ENCODE measurements at places on chromosomes 7 and 10. TPM values are rescaled to one million over a fixed set of nuclear protein-coding genes. Genes with fewer than 3 reads are reported as not detected.

FOXI2 gene
- not detected for total RNA-seq

DNA sequence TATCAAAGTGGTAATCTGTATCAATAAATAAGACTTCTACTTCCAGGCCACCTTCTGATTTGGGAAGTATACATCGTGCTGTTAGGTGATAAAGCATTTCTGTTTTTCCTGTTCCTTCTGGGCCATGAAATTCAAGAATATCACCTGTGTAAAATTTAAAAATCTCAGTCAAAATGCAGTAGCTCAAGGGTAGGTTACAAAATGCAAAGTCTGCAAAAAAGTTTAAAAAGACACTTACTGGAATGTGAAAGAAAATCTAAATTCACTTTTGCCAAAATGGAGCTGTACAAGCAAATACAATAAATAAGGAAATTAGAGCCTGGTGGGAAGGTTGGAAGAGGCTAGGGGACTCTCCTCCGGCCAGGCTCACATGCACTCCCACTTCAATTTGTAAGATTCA is 26.7 kb downstream of the XRCC2 start:
- no peak for DNase-seq

DNA sequence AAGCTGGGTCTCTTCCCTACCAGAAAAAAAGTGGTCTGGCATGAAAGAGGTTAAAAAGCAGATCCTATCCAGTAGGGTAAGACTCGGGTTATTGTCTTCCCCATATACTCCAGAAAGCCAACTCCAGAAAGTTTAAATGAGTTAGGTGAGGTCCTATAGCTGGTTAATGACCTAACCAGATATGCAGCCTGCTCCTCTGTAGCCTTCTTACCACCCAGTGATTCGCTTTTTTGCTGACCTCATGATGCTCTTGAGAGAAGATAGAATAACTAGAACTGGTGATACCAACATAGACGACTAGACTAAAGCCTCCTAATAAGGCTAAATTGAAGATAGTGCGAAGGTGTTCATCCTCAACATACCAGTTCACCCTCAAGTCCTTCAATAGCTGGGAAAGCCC is 675 bp upstream of the GIMAP1 start:
- no peak for DNase-seq

DNA sequence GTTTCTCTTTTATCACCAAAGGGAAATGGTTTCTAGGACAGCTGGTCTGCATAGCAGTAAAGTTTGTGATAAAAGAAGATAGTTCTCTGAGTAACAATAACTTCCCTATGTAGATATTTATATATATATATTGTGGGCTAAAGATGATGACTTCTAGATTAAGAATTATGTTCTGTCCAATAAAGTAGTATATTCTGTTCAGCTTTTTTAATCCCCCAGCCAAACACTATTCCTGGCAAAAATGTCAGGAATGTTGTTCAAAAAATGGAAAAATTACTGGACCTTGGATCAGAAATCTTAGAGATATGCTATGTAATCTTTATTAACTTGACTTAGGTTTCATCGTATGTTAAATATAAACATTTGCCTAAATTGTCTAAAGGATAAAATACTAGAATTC is 136.3 kb upstream of the GNAI1 start:
- DNase-seq = no peak

DNA sequence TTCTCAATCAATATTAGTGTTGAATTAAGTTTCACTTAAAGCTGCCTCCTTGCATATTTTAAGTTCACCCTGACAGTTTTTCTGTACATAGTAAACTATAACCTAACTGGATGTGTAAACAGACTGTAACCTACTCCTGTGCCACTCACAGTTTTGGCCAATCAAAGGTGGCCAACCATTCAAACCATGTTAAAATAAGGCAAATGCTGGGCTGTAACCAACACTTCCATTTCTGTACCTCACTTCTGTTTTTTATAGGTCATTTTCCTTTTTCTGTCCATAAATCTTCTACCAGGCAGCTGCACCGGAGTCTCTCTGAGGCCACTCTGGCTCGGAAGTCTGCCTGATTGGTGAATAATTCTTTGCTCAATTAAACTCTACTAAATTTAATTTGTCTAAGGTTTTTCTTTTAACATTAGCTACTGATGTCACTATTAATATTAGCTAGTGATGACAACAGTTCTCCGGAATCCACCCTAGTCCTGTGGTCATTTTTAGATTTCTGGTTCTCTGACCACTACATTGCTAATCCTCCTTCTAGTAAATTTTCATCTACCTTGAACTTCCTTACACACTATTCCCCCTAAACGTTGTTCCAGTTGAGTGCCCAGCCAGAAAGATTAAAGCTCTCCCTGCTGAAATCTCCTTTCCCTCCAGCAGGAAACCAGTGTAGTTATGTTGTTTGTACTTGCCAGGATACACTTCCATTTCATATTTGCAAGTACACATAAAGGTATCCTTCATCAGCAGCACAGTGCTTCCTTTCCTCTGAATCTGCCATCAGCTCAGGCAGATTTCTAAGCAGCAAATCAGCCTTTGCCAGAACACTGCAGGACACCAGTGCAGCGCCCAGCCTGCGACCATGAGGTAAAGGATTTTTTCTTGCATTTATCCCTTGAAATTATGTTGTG is 18.6 kb upstream of the IFIT2 start:
- no peak for DNase-seq

GRCh38 chr7:73830681-73831583 is at the start of gene CLDN4:
TSS of gene CLDN4 (plus strand) at chr7:73830996. CDS start at chr7:73831202, 206 bp downstream.
- DNase-seq = no peak

- DNase-seq = no peak
These were observed 193.0 kb downstream of the FZD1 start for GRCh38 chr7:91457208-91457607.

ZPBP gene
- total RNA-seq = not detected

- DNase-seq = no peak
These were observed 189.4 kb upstream of the TCERG1L start for GRCh38 chr10:131500892-131501291.

GRCh38 chr7:39808796-39809481 is 141.1 kb upstream of the CDK13 start:
- DNase-seq = no peak

MICALL2 gene
- total RNA-seq = 3.5 TPM

C10orf120 gene
- total RNA-seq = not detected

PILRA gene
- 14.1 TPM for total RNA-seq

- no peak for DNase-seq
These were observed 524.1 kb upstream of the SEMA3D start for GRCh38 chr7:85710960-85711359.

GRCh38 chr7:15685358-15686294 is 857 bp downstream of the MEOX2 start:
- DNase-seq = no peak

GHRHR gene
- total RNA-seq = not detected

- no peak for DNase-seq
These were observed 51.6 kb downstream of the NUDCD3 start for GRCh38 chr7:44438816-44439215.

LIPJ gene
- not detected for total RNA-seq

DNA sequence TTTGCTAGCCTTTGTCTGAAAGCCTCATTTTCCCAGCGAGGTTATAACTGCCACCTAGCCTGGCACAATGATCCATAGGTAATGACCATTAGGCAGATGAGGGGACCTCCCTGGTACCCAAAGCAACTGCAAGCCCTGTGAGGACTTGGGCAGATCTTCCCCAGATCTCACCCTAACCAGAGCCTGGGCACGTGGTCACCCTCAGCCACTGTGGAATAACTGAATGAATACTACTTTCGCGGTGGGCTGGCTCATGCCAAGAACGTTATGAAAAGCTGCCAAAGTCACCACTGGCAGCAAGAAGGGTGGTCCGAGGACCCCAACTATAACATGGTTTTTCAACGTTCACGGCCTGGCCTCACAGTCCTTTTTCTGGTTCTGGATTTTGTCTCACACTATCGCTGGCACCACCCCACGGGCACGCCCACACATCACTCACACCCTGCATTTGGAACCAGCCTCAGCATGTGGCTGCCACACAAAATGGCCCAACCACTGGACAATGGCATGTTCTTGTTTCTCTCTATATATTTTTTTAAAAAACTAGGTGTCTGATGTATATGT is 3.4 kb downstream of the PRKAG2 start:
- no peak for DNase-seq

POM121L12 gene
- total RNA-seq = not detected

DNA sequence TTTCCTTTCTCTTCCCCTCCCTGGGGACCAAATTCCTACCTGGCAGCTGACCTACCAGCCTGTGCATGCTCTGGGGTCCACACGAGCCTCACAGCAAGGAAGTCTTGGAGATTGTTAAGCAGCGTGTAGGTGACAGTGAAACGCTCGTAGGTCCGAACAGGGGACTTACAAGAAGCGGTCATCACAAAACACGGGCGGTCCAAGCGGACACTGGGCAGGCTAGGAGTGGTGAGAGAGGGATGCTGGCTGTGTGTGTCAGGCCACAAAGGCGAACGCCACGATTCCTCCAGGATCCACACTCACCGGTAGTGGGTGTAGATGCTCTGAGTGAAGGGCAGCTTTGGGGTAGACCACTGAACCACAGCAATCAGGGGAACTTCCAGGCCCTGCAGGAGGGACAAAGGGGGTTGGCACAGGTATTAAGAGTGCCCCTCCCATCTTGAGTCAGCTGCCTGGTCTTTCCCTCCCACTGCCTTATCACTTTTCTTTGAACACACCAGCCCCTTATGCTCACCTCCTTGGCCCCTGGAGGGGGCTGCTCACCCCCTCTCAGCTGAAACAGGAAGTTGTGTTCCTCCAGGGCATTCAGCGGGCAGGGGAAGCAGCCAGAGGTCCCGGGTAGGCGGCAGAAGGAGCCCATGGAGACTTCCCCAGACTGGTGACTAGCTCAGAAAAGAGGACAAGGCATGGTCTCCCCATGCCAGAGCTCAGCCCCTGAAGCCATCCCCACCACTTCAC is 2.0 kb downstream of the TRAPPC14 start:
- no peak for DNase-seq

- no peak for DNase-seq
These were observed 12.7 kb downstream of the LMTK2 start for GRCh38 chr7:98119256-98119918.

GRCh38 chr7:155543011-155543876 is 3.1 kb downstream of the CNPY1 start:
- DNase-seq = no peak

Measured in activated T-cell treated with anti-CD3 and anti-CD28 coated beads, Interleukin-2, amount 50 U/mL, for 72 hours (primary cell).